ENCODE measurements at places on chromosomes 1 and 21.
A peak's percentile ranks its signal among the peaks of the same experiment; 100 is the strongest.

- DNase-seq, result no peak
Observed at GRCh38 chr21:18153063-18153462, 91.6 kb upstream of the CHODL start.

GRCh38 chr1:157781048-157781447 is 4.1 kb upstream of the FCRL2 start:
- DNase-seq, result no peak

DNA sequence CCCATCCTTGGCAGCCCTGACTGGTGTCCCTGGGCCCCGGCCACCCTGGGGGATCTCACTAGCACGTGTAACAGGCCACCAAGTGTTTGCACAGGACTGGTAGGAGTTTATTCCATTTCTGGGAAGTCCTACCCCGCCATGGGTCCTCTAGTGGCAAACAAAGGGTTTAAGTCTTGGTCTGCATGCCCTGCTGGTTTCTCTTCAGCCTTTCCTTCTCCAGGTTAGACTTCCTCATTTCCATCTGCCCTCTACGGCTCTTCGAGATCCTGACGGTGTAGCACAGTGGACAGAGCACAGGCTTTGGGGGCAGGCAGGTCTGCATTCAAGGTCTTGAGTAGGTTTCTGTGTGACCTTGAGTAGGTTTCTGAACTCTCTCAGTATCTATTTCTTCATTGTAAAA is 2.8 kb downstream of the AGTRAP start:
- DNase-seq, result peak; percentile 67

DNA sequence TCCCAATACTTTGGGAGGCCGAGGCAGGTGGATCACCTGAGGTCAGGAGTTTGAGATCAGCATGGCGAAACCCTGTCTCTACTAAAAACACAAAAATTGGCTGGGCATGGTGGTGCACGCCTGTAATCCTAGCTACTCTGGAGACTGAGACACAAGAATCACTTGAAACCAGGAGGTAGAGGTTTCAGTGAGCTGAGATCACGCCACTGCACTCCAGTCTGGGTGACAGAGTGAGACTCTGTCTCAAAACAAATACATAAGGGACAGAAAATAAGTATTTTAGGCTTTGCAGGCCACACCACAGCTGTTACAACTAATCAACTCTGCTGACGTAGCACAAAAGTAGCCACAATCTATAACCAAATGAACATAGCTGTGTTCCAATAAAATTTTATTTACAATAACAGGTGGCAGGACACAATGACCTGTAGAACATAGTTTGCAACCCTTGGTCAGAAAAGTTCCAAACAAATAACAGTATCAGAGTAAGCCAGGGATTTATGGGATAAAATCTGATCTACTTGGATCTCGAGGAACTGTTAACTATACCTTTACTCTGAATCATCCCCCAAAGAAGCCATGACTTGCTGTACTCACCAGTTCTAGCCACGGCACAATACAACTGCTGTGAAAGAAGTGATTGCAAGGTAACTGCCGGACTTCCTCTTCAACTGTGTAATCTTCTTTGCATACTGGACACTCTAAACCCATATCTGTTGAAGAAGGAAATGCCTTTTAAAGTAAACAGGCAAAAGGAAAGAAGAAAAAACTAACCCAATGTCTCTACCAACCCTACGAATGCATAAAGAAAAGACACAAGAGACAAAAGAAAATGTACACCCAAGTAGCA is 28.3 kb downstream of the CD160 start:
- DNase-seq, result no peak

GRCh38 chr1:10431070-10431730 is 967 bp downstream of the CENPS start:
- peak; percentile 46 for DNase-seq

DNA sequence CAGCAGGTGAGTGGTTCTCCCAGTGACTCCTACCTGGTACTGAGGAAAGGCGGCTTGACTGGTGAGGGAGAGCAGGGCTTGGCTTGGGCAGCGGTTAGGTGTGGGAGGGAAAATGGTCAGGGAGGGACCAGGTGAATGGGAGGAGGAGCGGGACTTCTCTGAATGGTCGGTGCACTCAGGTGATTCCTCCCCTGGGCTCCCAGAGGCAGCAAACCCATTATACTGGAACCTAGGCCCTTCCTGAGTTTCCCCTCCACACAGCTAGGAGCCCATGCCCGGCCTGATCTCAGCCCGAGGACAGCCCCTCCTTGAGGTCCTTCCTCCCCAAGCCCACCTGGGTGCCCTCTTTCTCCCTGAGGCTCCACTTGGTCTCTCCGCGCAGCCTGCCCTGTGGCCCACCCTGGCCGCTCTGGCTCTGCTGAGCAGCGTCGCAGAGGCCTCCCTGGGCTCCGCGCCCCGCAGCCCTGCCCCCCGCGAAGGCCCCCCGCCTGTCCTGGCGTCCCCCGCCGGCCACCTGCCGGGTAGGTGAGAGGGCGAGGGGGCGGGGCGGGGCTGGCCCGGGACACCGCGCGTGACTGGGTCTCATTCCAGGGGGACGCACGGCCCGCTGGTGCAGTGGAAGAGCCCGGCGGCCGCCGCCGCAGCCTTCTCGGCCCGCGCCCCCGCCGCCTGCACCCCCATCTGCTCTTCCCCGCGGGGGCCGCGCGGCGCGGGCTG is 2.3 kb downstream of the ARTN start:
- DNase-seq, result no peak

DNA sequence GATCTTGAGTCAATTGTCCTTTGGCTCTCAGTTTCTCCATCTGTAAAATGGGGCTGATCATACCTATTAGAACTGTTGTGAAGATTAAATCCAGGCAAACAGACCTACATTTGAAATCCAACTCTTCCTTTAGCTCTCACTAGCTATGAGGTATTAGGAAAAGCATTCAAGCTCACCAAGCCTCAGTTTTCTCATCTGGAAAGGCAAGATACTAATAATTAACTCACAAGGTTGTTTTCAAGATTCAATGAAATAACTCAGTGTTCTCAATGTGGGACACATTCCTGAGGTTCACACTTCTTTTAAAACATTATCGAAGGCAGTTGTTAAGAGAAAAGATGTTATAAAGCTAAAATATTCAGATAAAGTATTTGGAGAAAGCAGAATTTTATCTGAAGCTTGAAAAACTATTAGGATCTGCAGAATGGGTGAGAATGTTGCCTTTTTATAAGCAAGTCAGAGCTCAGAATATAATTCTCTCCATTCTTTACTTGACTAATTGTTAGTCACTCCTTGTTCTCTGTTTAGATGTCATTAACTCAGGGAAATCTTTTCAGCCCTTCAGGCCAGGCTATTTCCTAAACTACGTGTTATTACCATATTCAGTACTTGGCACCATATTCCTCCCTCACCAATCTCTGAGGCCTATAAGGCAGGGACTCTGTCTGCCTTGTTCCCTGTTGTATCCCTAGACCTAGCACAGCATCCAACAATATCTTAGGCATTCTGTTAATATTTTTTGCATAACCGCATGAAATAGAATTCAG is 72.0 kb upstream of the VAV3 start:
- DNase-seq, result no peak

GRCh38 chr1:155130272-155131006 is 2.8 kb downstream of the EFNA1 start:
- DNase-seq, result no peak

- DNase-seq, result no peak
Observed at GRCh38 chr21:38773099-38774061, 32.3 kb upstream of the ETS2 start.

GRCh38 chr1:31669786-31670592 is 25.3 kb upstream of the PEF1 start:
- DNase-seq, result peak; percentile 23

DNA sequence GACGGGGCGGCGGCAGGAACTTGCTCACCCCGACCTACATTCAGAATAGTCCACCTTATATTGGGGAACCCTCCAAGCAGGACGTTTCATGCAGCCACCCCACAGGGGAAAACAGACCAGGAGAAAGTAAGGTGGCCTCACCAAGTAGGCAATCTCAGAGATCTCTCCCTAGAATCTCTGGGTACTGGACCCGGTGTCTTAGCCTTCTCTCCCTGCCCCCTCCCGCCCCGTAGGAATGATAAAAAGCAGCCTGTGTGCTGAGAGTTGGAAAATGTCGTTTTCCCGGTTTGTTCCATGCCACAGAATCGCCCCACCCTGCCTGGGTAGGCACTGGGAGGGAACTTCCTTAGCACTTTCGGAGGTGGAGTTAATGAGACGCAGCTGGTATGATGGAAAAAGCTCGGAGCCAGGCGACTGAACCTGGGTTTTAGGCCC is 789 bp upstream of the PTPN14 start:
- no peak for DNase-seq

DNA sequence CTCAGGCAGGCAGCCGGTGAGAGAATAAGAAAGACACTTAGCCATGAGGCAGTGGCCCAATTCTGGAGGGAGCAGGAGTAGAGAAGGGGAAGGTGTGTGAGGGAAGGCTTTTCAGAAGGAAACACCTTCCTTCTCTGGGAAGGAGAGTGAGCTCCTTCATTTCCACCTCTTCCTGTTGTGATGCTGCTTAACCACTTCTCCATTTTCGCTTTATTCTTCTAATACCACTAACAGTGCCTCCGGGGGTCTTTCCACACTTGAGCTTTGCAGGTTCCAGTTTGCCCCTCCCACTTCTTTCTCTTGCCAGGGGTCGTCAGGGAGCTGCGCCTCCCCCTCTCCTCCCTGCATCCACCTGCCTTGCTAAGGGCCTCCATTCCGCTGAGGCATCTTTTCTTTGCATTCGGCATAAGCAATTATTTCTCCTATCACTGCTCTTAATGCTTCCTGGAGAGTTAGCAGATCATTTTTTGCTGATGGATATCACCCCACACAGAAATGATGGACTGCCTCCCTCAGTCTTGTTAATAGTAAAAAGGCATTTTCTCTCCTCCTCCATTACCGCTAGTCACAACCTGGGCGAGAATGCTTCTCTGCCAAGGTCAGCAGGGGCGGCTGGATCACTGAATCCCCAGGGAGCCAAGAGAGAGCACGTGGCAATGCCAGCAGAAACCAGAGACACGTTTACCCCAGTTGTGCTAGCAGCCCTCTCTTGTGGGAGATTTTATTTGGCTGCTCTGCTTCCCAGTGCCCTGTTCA is 74.8 kb downstream of the ELAVL4 start:
- DNase-seq, result peak; percentile 5

DNA sequence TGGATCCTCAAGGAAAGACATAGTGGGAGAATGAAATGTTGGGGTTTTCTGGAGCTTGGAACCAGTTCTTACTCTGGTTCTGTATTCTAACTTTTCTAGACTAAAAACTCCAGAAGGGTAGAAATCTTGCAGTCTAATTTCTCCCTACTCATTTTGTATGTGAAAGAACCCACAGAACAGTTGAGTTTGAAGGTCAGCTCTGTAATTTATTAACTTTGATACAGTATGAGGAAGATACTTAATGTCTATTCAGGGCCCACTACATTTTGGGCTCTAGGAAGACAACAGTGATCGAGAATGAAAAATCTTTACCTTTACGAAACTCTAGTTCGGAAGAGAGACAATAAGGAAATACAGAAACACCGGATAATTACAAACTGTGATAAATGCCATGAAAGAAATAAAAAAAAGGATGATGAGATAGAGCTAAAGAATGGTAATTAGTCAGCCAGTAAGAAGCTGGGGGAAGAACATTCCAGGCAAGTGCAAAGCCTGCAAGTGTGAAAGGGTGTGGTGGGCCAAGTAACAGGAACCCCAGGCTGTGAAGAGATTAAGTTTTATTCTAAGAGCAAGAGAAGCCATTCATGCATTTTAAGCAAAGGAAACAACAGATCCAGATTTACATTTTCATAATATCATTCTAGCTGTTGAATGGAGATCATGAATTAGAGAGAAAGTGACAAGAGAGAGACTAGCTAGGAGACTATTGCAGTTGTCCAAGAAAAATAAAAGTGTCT is 159.9 kb upstream of the HMCN1 start:
- no peak for DNase-seq

- DNase-seq, result peak; percentile 63
Observed at GRCh38 chr1:117967477-117967876, 37.9 kb downstream of the WDR3 start.

DNA sequence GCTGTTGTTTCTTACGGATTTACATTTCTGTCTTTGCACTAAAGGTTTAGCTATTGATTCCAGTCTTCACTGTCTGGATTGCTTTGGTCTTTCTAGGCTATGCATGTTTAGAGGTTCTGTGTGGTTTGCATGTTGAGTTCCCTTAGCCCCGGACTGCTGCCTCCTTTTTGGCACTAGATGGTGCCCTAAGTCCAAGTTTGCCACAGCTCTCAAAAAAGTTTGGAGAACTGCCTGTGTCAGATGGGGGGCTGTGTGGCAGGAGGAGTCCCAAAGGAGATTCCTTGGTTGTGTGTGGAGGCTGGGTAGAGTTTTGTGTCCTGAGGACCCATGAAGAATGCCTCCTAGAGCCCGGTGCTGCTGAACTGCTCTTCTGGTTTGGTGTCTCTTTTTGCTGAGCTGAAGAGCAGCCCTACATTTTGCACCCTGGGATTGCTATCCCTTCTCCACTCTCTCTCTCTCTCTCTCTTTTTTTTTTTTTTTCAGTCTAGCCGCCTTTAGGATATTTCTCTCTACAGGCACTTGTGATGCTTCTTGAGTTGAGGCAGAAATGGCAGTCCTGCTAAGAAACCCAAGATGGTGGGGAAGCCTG is 74.4 kb downstream of the PTGS2 start:
- DNase-seq, result peak; percentile 86

GRCh38 chr1:244344001-244344400 is 107.7 kb downstream of the ADSS2 start:
- DNase-seq, result no peak

GRCh38 chr1:52102336-52103013 is 39.4 kb upstream of the ZFYVE9 start:
- no peak for DNase-seq

GRCh38 chr1:15758953-15759661 is 512 bp downstream of the FBLIM1 start:
- DNase-seq, result no peak

- no peak for DNase-seq
Observed at GRCh38 chr1:224726441-224727182, 110.5 kb downstream of the CNIH3 start.

DNA sequence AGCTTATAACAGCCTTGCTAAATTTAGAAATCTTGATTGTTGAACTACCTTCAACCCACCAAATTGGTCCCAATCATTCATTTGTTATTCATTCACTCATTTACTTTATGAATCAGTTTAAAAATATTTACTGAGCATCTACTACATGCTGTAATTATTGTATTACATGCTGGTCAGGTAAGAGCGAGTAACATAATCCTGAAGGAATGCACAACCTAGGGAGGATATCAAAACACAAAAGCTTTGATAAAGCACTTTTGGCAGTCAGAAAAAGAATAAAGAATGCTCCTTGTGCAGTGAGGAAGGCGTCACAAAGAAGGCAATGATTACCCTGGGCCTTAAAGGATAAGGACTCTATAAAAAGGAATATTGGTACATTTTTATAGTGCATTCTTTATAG is 518.9 kb upstream of the NR5A2 start:
- DNase-seq, result no peak

DNA sequence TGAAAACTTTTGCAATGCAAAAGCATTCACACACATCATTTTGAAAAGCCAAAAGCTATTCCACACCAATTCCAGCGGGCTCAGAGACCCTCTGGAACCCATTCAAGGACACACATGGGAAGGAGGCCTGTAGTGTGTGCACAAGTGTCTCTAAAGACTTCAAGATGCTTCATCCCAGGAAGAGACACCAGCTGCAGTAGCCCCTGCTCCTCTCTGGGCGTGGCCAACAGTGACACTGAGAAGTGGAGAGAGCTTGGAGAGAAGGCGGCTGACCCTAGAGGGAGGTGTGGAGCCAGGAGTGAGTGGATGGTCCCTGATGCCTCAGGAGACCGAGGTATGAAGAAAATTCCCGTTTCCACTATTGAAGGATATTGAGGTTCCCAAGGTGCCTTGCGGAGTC is 14.9 kb upstream of the TNNI1 start:
- peak; percentile 3 for DNase-seq

GRCh38 chr1:17545356-17545755 is 5.9 kb downstream of the ARHGEF10L start:
- DNase-seq, result no peak

All from Kasumi-1 (cell line).